ENCODE measurements at places on chromosomes 12 and 14.

GRCh38 chr12:132629330-132629729, 10.8 kb downstream of the P2RX2 start:
- no peak for DNase-seq

GRCh38 chr12:90368081-90368480, 586.9 kb downstream of the CCER1 start:
- DNase-seq, result no peak

- DNase-seq, result peak; percentile 68
These were observed 42.1 kb downstream of the B4GALNT3 start for GRCh38 chr12:501722-502447.

- no peak for DNase-seq
These were observed 5.4 kb downstream of the MMP14 start for GRCh38 chr14:22841769-22842168.

GRCh38 chr12:122336015-122336946, 70.0 kb upstream of the VPS33A start:
- peak; percentile 9 for DNase-seq
